ENCODE measurements at places on chromosomes 3 and 15. TPM values are rescaled to one million over a fixed set of nuclear protein-coding genes. Genes with fewer than 3 reads are reported as not detected.

- DNase-seq: no peak
Observed at GRCh38 chr3:185727873-185728272, 97.0 kb downstream of the IGF2BP2 start.

DNA sequence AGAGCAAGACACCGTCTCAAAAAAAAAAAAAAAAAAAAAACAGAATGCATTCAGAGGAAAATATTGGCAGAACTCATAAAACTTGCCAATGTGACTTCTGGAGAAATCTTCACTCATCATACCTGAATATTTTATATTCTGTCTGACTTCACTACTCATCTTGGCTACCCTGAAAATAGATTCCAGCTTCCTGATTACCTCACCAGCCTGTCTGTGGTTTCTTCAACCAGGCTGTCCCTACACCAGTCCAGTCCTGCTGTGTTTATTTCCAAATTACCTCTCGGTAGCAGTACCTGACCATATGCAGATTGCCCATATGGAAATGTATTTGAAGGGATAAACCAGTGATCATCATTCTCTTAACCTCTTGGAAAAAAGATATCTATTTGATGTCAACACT is 9.3 kb upstream of the P3H2 start:
- no peak for DNase-seq

- DNase-seq: no peak
Observed at GRCh38 chr15:47813748-47814384, 96.6 kb downstream of the SEMA6D start.

GRCh38 chr15:47039225-47039624 is 678.1 kb upstream of the SEMA6D start:
- DNase-seq: no peak

DNA sequence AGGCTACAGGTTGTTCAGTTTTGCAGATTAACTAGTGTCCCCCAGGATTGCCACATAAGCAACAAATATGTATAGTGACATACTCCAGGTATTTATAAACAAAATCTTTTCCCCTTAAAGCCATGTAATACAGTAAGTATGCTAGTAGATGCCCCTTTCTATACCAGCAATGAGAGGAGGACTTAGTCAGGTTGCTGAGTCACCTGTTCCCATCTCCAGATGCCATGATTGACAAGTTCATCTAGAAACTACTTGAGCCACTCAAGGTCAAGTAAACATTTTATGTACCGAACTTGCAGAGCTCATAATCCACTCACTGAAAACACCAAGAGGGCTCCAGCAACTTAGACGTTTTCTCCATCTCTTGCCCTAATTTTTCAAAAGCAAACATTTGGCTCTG is 18.2 kb downstream of the SLC9A9 start:
- DNase-seq: no peak

DNASE1L3 gene
- 2.3 TPM for total RNA-seq

ZNF619 gene
- total RNA-seq: 4.3 TPM
